Astrocyte (in vitro differentiated cells and primary cell): ENCODE measurements at places on chromosomes 6 and 20. TPM values are rescaled to one million over a fixed set of nuclear protein-coding genes. Genes with fewer than 3 reads are reported as not detected.

The WFDC12 gene
- not detected in 2 replicates for total RNA-seq

The C20orf141 gene
- not detected in 2 replicates for total RNA-seq

The AGER gene
- 7.5 and 9.9 TPM in 2 replicates for total RNA-seq

The ARMC12 gene
- total RNA-seq = 0.25 TPM in 1 of 2 replicates, not detected in the other

The FAM217A gene
- not detected in 2 replicates for total RNA-seq

The TREML1 gene
- total RNA-seq = not detected in 2 replicates

The ZNF165 gene
- total RNA-seq = 0.48 and 0.75 TPM in 2 replicates

The EFHC1 gene
- total RNA-seq = 25.6 and 30.6 TPM in 2 replicates

The PAK5 gene
- 0.16 and 0.19 TPM in 2 replicates for total RNA-seq

GRCh38 chr6:143283887-143284645 is 166.4 kb downstream of the ADAT2 start:
- DNase-seq = peak; percentile 79

GRCh38 chr20:59448196-59448595 is 147.8 kb downstream of the EDN3 start:
- DNase-seq = no peak

GRCh38 chr6:150592377-150592995 is 7.2 kb upstream of the PLEKHG1 start:
- DNase-seq = no peak

DNA sequence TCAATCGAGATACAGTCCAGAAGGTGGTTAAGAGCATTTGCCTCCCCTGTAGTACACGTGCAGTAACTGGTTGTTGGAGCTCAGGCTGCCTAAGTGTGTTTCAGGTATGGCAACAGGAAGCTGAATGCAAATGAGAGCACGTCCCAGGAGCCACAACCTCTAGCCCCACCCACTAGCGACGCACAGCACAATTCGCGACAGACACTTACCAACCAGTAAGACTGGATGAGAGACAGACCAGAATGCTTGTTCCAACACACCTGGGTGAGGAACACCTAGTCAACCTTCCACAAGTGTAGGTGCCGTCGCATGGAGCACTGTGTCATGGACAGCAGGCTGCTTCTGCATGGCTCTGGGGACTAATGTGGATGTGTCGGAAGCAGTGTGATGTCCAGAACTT is 7.2 kb upstream of the SERPINB1 start:
- no peak for DNase-seq

DNA sequence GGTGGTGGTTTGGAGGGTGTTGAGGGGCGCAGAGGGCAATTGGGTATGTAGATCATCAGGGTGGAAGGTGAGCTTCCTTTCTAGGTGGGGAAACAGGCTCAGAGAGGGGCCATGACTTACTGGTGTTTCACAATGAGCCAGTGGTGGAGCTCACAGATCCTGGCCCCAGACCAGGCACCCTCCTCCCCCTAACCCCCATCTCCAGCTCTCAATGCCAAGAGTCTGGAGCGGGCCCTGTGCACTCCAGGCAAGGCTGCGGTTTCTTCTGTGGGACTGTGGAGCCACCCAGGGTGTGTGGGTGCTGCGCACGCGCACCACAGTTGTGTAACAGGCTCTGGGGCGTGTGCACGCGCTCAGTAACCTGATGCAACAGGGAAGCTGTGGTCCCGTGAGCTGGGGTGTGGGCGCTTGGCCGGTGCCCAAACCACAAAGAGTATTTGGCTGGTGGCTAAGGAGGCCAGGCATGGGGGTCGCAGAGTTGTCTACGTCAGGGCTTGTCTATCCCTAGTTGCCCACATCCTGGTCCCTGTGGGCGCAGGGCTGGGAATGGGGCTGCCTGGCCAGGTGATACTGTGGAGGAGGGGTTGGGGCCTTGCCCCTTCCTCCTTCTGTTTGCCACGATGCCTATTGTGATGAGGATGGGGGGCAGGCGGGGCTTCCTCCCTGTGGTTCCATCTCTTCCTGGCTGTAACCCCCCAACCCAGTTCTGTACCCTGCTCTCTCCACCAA is 37.5 kb upstream of the MRPS18A start:
- DNase-seq = peak; percentile 89

GRCh38 chr6:17042422-17043147 is 59.3 kb upstream of the STMND1 start:
- peak; percentile 56 for DNase-seq

DNA sequence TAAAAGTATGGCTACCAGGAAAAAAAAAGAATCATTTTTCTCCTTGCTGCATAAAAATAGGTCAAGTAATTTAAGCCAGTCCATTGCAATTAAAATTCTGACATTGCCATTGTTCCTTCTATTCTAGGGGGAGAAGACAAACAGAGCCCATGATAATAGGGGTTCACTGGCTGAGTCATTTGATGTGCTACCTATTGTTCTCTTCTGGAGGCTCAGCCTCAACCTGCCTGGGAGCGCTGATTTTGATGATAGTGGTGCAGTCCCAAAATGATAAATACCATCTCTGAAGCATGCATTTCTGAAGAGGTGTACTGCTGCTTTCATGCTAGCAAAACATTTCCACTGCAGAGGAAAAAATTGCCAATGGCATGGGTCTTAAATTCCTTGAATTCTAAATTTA is 5.8 kb downstream of the CITED2 start:
- DNase-seq = no peak

DNA sequence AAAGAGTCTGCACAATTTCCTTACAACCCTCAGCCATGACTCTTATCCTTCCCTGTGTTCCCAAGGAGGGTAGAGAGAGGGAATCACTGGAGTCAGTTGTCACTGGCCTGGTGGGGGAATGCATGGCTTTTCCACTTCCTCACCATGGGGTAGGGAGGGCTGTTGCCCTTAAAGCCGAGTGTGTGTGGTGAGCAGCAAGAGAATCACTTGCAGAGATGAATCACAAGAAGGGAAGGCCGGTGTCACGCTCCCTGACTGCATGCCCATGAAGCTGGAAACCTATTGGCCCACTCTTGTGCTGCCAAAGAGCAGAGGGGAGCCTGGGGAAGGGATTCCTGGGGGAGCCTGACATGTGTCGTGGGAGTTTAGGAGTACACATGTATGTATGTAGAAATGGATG is 18.1 kb upstream of the BMP6 start:
- peak; percentile 42 for DNase-seq

GRCh38 chr6:121666814-121667213 is 231.4 kb downstream of the GJA1 start:
- DNase-seq = peak; percentile 85

GRCh38 chr20:7090811-7091210 is 323.3 kb downstream of the BMP2 start:
- no peak for DNase-seq

DNA sequence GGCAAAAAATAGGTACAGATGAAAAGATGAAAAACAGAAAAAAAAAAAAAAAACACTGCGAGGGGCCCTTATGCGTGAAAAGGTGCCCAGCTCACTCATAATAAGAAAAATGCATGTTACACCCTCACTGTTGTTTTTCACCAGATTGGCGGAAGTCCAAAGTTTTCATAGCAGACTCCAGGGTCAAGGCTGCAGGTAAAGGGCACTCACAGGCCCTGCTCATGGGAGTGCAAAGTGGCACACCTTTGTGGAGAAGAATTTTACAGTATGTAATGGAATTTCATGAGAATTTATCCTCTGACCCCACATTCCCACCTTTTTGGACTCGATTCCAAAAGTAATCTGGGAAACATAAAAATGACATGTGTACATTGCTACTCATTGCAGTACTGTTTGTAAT is 108.2 kb downstream of the CDKAL1 start:
- DNase-seq = no peak

GRCh38 chr6:1709234-1709641 is 99.5 kb downstream of the FOXC1 start:
- no peak for DNase-seq

DNA sequence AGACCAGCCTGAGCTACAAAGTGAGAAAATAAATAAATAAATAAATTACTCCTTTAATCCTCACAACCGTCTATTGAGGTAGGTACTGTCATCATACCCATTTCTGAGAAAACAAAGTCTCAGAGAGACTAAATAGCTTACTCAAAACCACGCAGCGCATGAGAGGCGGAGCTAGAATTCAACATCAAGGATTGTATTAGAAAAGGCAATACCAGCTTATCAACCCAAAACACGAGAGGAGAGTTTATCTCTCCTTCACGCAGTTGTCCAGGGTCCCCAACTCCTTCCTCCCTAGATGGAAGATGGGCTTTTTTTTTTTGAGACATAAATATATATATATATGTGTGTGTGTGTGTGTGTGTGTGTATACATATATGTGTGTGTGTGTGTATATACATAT is 12.2 kb downstream of the HNF4A start:
- DNase-seq = no peak

GRCh38 chr6:20455251-20455940 is 53.7 kb downstream of the E2F3 start:
- DNase-seq = no peak

DNA sequence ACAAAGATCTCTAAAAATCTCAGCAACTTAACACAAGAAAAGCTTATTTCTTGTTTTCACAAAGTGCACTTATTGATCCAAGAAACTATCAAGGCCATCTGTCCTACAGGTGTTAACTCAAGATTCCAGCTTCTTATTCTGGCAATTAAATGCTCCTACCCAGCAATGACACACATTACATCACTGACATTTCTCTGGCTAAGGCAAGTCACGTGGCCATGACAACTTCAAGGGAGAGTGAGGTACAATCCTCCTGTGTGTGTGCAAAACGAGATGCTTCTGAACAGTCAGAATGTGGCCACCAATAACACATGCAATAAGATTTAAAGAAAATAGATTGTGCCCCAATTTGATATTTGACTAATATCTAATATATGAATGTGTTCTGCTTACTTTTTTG is 169.3 kb upstream of the BTBD3 start:
- no peak for DNase-seq

DNA sequence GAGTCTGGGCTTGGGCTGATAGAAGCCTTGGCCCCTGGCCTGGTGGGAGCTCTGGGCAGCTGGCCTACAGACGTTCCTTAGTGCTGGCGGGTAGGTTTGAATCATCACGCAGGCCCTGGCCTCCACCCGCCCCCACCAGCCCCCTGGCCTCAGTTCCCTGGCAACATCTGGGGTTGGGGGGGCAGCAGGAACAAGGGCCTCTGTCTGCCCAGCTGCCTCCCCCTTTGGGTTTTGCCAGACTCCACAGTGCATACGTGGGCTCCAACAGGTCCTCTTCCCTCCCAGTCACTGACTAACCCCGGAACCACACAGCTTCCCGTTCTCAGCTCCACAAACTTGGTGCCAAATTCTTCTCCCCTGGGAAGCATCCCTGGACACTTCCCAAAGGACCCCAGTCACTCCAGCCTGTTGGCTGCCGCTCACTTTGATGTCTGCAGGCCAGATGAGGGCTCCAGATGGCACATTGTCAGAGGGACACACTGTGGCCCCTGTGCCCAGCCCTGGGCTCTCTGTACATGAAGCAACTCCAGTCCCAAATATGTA is 957 bp upstream of the VEGFA start:
- DNase-seq = peak; percentile 77

- DNase-seq = no peak
Measured at GRCh38 chr20:36865076-36865860, 10.7 kb upstream of the TLDC2 start.

GRCh38 chr6:126891158-126891557 is 227.3 kb upstream of the RSPO3 start:
- DNase-seq = no peak

DNA sequence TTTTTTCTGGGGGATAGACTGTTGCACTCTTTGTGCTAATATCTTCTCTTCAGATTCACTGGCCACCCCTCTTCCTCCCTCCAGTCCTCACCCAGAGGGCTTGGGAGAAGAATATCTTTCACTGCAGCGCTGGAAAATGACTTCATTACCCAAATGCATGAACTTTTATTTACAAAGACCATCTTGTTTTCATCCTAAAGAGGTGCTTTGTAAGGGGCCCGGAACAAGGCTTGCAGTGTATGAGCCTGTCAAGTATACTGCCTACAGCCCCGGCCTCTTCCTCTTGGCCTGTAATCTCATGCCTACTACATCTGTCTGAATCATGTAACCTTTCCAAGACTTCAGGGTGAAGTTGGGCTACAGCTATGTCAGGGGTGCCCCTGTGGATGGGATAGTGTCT is 554 bp upstream of the LAMA4 start:
- no peak for DNase-seq

DNA sequence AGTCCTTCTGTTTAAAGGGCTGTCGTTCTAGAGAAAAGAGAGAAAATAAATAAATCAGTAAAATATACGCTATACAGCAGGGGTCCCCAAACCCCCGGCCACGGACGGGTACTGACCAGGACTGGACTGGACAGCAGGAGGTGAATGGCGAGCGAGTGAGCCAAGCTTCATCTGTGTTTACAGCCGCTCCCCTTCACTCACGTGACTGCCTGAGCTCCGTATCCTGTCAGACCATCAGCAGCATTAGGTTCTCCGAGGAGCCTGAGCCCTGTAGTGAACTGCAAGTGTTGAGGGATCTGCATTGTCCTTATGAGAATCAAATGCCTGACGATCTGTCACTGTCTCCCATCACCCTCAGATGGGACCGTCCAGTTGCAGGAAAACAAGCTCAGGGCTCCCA is 76.5 kb downstream of the ZNF217 start:
- DNase-seq = no peak

GRCh38 chr6:32386040-32386439 is 14.3 kb upstream of the TSBP1 start:
- no peak for DNase-seq

DNA sequence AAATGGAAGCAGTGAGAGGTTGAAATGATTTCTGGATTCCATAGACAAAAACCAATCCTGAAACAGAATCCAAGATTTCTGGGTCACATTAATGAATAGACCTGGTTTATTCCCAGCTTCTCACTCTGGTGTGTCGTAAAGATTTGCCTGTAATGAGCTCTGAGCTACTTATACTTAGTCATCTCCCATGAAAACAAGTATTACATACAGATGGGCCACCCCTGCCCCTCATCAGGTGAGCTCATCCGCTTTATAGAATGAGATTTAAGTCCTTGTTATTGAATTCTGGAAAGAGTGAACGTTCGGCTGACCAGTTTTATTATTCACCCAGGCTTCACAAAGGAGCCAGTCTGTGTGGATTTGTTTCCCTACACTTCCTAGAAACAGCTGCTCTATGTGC is 47.1 kb upstream of the TMEM181 start:
- DNase-seq = no peak

GRCh38 chr6:42251911-42252637 is 34.4 kb upstream of the MRPS10 start:
- peak; percentile 50 for DNase-seq

DNA sequence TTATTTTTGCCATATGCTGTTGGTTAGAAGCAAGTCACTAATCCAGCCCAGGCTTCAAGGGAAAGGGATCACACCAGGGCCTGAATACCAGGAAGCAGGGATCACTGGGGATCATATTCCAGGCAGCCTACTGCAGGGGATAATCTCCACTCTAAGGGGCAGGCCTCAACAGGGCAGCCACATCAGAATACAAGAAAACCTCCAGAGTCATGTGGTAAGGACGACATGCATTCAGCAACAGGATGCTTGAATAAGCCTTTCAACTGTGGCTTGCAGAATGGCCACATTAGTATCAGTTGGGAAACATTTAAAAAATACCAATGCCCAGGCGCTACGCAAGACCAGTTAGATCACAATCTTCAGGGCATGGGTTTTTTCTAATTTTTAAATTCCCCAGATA is 109.1 kb downstream of the LY86 start:
- no peak for DNase-seq
